ENCODE measurements at places on chromosomes 11 and 22.

- peak; percentile 44 for DNase-seq
Observed at GRCh38 chr11:326842-327580, 6.4 kb upstream of the IFITM3 start.

- no peak for DNase-seq
Observed at GRCh38 chr11:43376594-43376993, 17.9 kb downstream of the TTC17 start.

DNA sequence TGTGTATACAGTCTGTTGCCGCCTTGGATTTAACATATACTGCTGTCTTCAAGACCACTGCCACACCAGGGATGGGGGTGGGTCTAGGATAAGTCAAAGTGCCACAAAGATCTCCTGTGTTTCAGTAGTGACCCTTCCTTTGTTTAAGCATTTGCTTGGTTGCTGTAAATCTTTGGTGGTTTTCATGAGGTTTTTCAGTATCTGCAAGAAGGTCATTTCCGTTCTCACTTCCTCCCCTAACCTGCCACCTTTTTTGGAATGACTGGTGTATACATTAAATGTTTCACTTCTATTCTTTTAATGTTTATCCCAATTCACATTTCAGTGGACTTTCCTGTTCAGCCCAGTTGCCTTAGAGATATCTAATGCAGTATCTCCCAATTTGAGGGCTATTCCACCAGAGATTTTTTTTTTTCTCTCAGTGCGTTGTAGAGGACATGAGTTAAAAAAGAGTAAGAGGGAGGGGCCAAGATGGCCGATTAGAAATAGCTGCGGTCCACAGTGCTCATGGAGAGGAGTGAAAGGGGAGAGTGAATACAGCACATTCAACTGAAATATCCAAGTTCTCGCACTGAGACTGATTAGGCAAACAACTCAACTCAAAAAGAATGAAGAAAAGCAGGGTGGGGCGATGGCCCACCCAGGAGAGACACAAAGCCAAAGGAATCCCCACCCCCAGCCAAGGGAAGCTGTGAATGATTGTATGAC, 43.2 kb downstream of the USP47 start:
- DNase-seq: no peak

DNA sequence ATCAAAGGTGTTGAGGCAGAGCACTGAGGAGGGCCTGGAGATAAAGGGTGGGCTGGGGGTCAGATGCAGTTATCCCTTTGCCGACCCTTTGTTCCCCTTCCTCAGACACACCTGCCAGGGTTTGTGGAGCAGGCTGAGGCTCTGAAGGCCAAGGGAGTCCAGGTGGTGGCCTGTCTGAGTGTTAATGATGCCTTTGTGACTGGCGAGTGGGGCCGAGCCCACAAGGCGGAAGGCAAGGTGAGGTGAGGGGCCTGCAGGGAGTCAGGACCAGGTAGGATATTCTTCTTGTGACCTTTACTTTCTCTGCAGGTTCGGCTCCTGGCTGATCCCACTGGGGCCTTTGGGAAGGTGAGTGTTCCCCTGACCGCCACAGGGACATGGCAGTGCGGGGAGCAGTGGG, 2.6 kb downstream of the PRDX5 start:
- DNase-seq: no peak

DNA sequence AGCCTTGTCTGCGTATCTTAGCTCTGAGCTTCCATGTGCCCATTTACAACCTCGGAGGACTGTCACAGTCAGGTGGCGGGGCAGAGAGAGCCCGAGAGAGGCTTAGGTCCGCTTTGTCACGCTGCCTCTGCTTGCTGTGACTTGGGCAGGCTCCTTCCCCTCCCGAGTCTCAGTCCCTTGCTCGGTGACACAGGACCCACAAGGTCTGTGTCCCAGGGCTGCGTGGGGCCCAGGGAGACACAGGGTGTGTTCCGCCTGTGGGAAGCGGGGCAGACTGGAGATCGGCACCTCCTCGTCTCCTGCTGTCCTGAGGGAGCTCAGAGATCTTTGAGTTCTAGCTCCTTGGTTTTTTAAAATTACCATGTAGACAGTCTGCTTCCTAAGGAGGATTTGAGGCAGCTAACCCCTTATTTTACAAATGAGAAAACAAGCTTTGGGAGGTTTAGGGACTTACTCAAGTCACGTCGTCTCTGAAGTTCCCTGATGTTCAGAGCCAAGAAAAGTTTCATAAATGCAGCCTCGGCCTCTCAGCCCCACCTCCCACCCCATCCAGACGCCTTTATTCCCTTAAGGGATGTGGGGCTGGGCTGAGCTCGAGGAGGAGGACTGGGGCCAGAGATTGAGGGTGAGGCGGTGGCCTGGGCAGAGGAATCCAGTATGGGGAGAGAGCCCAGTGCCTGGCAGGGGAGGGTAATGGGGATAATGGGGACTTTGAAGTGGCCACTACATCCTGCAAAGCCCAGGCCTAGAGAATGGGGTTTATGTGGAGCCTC, 103.6 kb downstream of the NECTIN1 start:
- DNase-seq: no peak

GRCh38 chr11:81377418-81377817, 1356.2 kb downstream of the FAM181B start:
- no peak for DNase-seq

- no peak for DNase-seq
Observed at GRCh38 chr11:100682247-100682969, 4.7 kb upstream of the ARHGAP42 start.

DNA sequence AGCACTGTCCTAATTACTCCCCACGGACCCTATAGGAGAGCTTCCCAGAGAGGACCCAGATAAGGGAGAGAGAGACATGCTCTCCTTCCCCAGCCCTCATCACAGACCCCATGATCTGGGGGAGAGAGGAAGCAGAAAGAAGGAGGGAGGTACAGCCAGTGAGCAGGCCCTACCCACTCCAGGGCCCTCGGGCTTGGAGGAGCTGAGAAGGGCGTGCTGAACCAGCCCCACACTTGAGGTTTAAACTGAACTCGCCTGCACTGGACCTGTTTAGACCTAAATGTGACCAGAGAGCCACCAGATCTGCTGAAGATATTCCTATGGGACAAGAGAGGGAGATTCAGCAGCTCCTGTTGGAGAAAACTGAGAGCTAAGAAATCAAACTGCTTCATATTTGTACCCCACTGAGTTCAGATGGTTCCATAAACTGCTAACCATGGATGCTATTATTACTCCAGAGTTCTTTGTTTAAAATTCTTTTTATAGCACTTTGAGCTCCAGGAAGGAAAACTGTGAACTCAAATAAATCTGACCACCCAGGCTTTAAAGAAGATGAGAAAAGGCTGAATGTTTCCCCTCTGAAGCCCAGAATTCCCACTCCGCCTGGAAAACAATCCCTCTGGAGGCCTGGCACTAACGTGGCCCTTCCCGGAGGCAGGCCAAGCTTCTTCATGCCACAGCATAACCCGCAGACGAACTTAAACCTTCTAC, 67.2 kb downstream of the EFCAB6 start:
- no peak for DNase-seq

Measured in C1 segment of cervical spinal cord (tissue), 14 donors.